ENCODE measurements at places on chromosomes 13 and 19.

- DNase-seq = no peak
Observed at GRCh38 chr13:80931118-80931517, 590.2 kb upstream of the SPRY2 start.

DNA sequence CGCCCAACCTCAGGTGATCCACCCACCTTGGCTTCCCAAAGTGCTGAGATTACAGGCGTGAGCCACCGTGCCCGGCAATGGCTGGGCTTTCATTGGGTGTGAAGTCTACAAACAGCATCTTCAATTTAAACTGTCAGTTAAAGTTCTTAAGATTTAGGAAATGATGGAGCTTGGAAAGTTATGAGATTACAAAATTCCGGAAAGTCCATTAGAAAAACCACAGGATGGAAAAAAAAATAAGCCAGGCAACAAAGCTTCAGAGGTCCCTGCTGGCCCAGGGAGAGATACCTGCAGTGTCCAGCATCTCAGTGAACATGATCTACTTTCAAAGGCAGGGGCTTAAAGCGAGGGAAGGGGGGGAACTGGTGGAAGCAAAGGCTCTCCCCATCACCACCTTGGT is 4.6 kb upstream of the ZNF587B start:
- DNase-seq = no peak

DNA sequence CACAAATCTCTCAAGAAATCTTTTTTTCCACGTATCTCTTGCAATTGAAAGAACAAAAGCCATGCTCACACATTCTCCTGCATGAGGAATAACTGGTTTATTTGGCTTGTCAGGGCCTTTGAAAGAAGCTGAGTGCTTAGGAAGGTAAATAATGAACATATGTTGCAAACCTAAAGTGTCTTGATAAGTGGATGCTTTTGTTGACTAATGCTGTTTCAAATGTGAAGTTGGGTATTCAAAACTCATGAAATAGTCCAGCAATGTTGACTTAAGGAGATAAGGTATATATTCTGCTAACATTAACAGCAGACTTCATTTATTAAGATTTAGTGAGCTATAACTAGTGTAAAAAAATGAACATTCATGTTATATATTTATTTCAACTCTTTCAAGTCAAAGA is 1792.7 kb upstream of the MIR17HG start:
- no peak for DNase-seq

DNA sequence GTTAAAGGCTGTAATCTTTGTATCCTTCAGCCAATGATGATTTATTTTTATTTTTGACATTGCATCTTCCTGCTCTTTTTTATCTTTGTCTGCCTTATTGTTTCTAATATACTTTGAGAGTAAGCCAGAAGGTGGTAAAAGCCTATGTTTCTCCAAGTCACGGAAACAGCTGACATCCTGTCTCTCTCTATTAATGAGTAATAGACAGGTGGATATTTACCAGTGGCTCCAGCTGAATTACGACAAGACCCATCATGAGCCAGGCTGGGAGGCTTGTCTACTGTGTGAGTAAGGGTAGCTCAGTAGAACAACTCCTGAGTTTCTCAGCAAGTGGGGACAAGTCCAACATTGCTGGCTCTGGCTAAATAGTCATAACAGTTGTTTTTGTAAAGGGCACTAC is 166.6 kb downstream of the NDFIP2 start:
- no peak for DNase-seq

- no peak for DNase-seq
Observed at GRCh38 chr13:89163096-89163495, 1491.9 kb downstream of the SLITRK5 start.

GRCh38 chr13:54165581-54166215 is 1137.1 kb downstream of the OLFM4 start:
- DNase-seq = no peak
